ENCODE measurements at places on chromosomes 12 and 14.

DNA sequence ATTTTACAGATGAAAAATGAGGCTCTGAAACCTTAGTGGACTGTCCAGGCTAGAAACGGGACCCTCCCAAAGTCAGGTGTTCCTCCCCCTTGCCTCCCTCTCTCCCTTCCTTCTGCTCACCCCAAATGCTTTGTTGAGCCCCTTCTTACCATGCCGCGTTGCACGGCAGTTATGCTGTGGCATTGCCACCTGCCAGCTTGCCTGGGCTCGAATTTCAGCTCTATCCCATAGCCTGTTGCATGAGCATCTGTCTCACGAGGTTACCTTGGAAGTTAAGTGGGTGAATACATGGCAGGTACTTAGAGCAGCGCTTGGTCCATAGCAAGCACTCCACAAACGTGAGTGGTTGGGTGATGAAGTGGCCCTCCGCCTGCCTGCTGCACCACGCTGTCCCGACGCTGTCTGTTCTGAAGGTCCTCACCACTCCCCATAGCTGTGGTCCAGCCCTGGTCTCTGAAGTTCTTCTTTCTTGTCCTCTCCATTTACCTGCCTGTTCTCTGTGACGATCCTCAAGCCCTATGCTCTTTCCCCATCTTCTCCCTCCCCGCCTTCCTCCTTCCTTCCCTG lies 269.9 kb downstream of the CACNA1C start:
- no peak for DNase-seq

GRCh38 chr12:65656156-65656882 lies 168.0 kb upstream of the HMGA2 start:
- DNase-seq, result no peak

- no peak for DNase-seq
Observed at GRCh38 chr12:123683964-123684363, 13.1 kb downstream of the TCTN2 start.

GRCh38 chr12:318759-319515 lies 56.3 kb upstream of the SLC6A13 start:
- DNase-seq, result no peak

DNA sequence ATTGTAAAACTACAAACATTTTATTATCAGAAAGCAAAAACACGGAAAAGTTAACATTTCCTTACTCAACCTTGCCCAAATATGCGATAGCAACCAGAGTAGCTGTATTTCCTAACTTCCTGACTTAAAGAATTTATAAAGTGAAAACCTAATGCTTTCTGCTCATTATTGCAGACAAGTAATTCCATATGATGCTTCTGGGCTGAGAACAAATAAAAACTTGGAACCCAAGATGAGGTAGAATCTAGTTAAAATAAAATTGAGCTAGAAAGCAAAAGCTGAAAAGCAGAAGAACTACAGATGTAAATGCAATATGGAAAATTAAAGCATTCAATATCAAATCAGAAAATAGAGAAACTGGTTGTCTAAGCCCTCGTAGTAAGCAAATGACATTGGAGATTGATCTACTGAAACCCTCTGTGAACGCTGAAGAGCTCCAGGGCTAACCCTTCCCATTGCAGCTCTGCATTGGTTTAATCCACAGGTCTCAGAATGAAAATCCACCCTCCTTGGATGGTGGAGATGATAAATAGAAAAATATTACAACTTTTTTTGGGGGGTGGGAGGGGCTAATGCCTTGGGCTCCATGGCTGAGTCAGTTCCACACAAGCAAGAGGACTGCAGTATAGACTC lies 40.7 kb downstream of the CORO1C start:
- no peak for DNase-seq

DNA sequence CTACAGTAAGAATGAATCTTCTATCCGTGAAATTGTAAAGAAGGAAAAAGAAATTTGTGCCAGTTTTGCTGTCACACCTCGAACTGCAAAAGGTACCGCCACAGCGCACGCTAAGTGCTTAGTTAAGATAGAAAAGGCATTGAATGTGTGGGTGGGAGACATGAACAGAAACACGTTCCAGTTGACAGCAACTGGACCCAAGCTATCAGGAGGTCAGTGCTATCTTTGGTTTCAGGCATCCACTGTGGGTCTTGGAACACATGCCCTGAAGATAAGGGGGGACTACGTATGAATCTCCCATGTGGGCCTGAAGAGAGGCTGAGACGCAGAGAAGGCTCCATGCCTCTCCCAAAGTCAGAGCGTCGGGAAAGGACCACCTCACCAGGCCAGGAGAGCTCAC lies 9.8 kb downstream of the IFFO1 start:
- DNase-seq, result no peak
